ENCODE measurements at places on chromosomes 1 and 21.

DNA sequence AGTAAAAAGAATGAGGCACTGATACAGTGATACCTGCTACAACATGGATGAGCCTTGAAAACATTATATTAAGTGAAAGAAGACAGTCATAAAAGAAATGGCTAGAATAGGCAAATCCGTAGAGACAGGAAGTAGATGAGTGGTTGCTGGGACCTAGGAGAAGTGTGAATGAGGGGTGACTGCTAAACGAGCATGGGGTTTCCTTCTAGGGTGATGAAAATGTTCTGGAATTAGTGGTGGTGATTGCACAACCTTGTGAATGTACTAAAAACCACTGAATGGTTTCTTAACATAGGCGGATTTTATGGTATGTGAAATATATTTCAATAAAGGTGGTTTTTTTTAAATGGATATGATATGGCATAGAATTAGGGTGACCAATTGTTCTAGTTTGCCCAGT, 12.6 kb upstream of the SERINC2 start:
- H3K36me3 ChIP-seq, result no peaks in the 10 kb centered on the region
- peaks cover 16% of the 10 kb centered on the region for H3K4me1 ChIP-seq
- H3K4me3 ChIP-seq, result no peak overlapping the region
- no peaks in the 10 kb centered on the region for H3K27me3 ChIP-seq
- no peak overlapping the region for H3K27ac ChIP-seq

- DNase-seq, result no peak
- no peak overlapping the region for H3K27ac ChIP-seq
- no peaks in the 10 kb centered on the region for H3K27me3 ChIP-seq
- peaks cover 3% of the 10 kb centered on the region for H3K4me1 ChIP-seq
- no peaks in the 10 kb centered on the region for H3K36me3 ChIP-seq
These were observed 143.8 kb upstream of the KCTD3 start for GRCh38 chr1:215423288-215423687.

- H3K27ac ChIP-seq, result no peak overlapping the region
- no peaks in the 10 kb centered on the region for H3K36me3 ChIP-seq
- H3K4me1 ChIP-seq, result no peaks in the 10 kb centered on the region
- H3K27me3 ChIP-seq, result no peaks in the 10 kb centered on the region
These were observed 473 bp upstream of the BRDT start for GRCh38 chr1:91948501-91949355.

DNA sequence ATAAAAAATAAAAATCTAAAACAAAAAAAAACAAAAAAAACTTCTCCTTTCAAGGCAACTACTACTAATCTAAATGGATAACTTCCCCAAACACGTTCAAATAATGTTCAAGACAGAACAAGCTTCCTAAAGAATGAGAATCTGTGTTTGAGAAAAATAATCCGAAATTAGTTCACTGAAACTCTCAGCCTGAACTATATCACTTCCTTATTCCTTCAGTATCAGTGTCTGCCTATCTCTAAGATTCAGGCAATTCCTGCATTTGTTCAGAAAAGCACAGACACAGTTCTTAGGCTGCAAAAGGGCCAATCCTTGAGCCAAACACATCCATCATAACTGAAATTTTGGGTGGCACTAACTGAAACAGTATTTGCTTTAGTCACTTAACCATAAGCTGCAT, 22.4 kb downstream of the DSTYK start:
- H3K36me3 ChIP-seq, result no peaks in the 10 kb centered on the region
- H3K27ac ChIP-seq, result no peak overlapping the region
- no peaks in the 10 kb centered on the region for H3K27me3 ChIP-seq
- DNase-seq, result no peak
- no peak overlapping the region for H3K4me3 ChIP-seq

DNA sequence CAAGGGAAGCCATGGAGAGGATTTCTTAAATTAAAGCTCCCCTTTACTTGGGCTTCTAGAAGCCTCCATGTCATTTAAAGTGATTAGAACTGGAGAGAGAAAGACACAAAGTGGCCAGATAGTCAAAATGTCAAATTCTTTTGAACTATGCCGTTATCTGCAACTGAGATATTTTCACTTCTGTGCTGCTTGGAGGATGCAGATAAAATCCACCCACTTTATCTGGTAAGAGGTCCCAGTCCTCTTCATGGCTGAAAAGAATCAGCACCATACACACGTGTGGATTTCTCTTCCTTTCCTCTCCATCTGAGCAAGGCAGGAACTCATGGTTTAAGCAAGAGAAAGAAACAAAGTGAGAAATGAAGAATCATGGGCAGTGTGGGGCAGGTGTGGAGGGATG, 276.9 kb upstream of the RUNX1 start:
- no peak overlapping the region for H3K4me3 ChIP-seq
- peaks cover 20% of the 10 kb centered on the region for H3K4me1 ChIP-seq
- no peak for DNase-seq
- peaks cover 31% of the 10 kb centered on the region for H3K27me3 ChIP-seq
- H3K27ac ChIP-seq, result no peak overlapping the region

GRCh38 chr21:43190544-43190943, 21.7 kb downstream of the CRYAA start:
- no peak overlapping the region for H3K27ac ChIP-seq
- no peak overlapping the region for H3K4me3 ChIP-seq
- no peak for DNase-seq
- H3K4me1 ChIP-seq, result peaks cover 24% of the 10 kb centered on the region

- H3K36me3 ChIP-seq, result no peaks in the 10 kb centered on the region
- no peaks in the 10 kb centered on the region for H3K4me1 ChIP-seq
- no peak overlapping the region for H3K27ac ChIP-seq
- DNase-seq, result no peak
- peaks cover 83% of the 10 kb centered on the region for H3K27me3 ChIP-seq
These were observed 2.3 kb downstream of the PAX7 start for GRCh38 chr1:18632783-18633421.
